ENCODE measurements at places on chromosomes 6 and 20.
A peak's percentile ranks its signal among the peaks of the same experiment; 100 is the strongest.

DNA sequence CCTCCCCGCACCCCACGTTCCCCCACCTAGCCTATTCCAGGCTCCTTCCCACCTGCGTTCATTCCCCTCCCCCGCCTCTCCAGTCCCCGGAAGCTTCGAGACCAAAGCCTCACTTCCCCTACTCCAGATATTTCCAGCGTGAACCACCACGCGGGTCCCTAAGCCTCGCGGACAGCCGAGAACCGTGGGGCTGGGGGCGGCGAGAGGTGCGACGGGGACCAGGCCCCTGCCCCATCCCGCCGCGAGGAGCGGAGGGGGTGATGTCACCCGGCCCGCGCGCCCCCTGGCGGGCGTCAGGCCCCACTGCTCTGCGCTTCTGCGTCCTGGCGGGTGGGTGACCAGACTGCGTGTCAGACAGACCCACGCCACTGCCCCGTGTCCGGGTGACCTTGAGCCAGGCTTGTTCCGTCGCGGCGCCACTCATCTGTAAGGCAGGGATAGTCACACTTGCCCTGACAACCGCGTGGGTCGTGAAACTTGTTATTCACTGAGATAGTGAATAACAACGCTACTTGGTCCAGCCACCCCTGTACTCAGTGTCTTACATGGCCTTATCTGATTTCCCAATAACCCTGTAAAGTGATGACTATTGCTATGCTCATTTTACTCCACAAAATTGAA is 9.0 kb upstream of the HSP90AB1 start:
- DNase-seq = peak; percentile 57

- no peak for DNase-seq
These were observed 353.6 kb downstream of the ADGRB3 start for GRCh38 chr6:68988698-68989097.

DNA sequence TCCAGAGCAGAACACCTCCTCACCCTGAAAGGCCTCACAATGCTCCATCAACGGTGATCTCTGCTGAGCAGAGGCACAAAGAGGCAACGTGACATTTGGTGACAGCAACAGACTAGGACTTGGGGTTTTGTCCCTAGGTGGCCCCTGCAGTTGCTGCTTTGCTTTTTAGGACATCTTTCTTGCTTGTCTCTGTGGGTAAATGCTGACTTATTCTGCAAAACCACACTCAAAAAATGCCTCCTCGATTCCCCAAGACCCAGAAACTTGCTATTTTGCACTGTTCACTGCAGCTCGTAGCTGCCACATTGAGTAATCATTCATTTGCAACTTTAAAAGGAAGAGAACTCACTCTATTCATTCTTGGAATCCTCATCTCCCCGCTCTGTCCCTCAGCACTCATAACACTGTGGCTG is 209.9 kb downstream of the LY86 start:
- DNase-seq = no peak

GRCh38 chr6:47308552-47309290 is 984 bp downstream of the TNFRSF21 start:
- peak; percentile 40 for DNase-seq

DNA sequence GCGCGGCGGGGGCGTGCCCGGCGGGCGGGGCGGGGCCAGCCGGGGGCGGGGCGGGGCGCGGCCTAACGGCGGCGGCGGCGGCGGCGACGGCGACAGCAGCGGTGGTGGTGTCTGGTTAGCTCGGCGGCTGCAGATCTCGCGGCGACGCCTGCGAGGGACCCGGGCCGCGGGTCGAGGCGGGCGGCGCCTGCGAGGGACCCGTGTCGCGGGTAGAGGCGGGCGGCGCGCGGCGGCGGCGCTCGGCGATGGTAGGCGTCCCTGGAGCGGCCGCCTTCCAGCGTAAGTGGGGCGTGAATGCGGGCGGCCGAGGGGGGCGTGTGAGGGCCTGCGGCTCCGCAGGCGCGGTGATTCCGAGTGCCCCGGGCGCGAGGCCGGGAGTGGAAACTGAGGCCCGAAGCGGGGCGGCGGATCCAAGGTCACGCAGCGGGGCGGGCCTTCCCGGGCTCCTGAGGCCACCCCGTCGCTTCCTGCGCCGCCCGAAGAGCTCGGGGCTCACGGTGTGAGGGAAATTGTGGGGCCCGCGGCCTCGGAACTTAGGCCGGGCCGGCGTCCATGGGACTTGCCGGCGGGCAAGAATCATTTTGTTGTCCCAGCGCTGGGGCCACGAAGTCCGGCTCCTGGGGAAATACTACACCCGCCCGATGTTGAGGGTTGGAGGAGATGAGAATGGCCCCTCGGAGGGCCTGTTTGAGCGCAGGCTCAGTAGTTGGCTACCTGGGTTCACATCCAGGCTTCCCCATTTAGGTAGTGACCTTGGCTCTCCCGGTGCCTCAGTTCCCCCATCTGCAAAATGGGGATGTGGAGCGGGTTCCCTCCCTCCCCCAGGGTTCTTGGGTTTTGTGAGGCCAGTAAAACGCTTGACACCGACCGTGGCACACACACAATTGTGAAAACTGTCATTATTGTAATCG is at the start of gene CBFA2T2:
TSS of gene CBFA2T2 (plus strand) at position 74 of the 911 bp plus-strand sequence. CDS start at position 246, 172 bp downstream.
- peak; percentile 62 for DNase-seq

DNA sequence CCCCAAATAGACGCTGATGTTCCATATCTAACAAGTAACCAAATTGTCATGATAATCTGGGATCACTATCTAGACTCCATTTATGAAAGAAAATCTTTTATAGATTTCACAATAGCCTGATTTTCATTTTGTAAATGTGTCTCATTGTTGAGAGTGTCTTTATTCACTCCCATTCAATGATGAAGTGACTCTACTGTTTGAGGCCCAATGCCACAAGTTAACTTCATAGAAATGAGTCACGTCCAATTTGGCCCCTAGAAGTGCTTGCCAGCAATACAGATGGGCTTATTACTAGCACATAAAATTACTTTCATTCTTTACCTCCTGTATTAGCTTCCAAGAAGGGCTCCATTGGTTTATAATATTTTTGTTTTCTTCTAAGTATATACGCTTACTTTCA is 6.3 kb downstream of the IPCEF1 start:
- DNase-seq = no peak

DNA sequence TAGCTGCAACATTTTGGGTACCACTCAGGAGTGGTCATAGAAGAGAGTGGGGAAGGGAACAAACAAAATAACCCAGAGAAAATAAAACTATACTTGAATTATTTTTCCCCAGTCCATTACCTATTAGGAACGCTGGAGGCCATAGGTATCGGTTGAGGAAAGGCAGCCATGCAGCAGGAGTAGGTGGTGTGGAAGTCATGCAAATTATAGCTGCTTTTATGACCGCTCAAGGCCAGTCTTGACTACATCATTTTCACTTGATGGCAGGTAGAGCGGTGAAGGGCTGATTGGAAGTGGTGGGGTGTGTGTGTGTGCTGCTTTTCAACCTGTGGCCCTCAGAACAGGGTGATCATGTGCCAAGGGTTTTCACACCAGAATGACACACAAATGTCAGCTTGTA is 36.5 kb upstream of the KIF13A start:
- no peak for DNase-seq

GRCh38 chr20:58647796-58648501 is 3.1 kb upstream of the STX16 start:
- DNase-seq = no peak

- no peak for DNase-seq
These were observed 19.4 kb upstream of the MAPK13 start for GRCh38 chr6:36110863-36111262.

DNA sequence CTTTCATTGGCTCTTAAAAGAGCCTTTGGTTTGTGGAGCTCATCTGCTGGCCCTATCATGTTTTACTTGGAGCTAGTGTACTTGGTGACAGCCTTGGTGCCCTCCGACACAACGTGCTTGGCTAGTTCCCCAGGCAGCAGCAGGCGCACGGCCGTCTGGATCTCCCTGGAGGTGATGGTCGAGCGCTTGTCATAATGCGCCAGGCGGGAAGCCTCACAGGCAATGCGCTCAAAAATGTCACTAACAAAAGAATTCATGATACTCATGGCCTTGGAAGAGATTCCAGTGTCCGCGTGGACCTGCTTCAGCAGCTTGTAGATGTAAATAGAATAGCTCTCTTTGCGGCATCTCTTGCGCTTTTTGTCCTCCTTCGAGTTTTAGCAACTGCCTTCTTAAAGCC is 22.8 kb upstream of the SLC17A4 start:
- DNase-seq = no peak

- DNase-seq = peak; percentile 94
These were observed 40.1 kb downstream of the OR2B2 start for GRCh38 chr6:27871924-27872638.

DNA sequence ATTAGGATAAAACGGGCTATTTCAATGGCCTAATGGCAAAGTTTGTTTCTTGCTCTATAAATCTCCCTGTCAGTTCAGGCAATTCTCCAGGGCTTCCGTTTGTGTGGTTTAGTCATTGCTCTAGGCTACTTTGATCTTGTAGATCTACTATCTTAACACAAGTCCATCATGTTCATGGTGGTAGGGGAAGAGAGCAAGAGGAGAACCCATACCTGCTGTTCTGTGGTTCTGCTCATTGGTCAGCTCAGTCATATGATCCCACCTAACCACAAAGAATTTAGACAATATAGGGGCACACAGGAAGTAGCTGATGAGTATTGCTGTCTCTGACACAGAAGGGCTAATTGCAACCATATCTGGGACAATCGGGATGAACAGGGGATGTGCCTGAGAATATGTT is 4.9 kb upstream of the DEK start:
- peak; percentile 53 for DNase-seq

DNA sequence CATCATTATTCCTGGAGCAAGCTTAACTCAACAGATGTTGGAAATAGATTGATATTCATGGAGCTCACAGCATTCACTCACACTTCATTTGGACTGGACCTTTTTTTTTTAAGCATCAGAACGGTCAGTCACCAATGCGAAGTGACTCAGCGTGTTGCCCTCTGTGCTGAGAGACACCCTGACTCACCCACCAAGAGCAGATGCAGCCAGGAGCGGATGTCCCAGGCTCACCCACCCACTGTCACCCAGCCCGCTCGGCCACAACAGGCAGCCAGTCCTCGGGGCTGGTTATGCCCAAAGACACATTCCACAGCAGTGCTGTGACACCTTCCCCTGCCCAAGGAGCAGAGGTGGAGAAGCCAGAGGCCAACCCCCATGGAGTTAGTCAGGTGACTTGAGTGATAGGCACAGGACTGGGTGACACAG is 15.7 kb downstream of the RNASET2 start:
- DNase-seq = no peak

DNA sequence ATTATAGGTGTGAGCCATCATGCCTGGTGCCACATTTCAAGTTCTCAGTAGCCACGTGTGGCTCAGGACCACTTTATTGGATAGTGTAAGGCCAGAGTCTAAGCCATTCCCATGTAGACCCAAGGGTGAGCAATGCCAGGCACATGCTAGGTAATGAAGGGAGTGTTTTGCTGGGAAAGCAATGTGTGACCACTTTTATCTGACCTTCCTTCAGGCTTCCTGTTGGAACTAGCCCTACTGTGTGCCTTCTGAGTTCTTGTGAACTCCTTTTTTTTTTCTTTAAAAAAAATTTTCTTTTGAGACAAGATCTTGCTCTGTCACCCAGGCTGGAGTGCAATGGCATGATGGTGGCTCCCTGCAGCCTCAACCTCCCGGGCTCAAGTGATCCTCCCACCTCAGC is 33.3 kb downstream of the ZNF341 start:
- no peak for DNase-seq
